Mucosa of gallbladder (tissue), 1 donor: ENCODE measurements at places on chromosomes 3 and 15. TPM values are rescaled to one million over a fixed set of nuclear protein-coding genes. Genes with fewer than 3 reads are reported as not detected.

CNTN3 gene
- total RNA-seq: 10.8 TPM

SLITRK3 gene
- total RNA-seq: 0.26 TPM

BCHE gene
- 4.0 TPM for total RNA-seq

MUSTN1 gene
- total RNA-seq: 4.7 TPM

DNA sequence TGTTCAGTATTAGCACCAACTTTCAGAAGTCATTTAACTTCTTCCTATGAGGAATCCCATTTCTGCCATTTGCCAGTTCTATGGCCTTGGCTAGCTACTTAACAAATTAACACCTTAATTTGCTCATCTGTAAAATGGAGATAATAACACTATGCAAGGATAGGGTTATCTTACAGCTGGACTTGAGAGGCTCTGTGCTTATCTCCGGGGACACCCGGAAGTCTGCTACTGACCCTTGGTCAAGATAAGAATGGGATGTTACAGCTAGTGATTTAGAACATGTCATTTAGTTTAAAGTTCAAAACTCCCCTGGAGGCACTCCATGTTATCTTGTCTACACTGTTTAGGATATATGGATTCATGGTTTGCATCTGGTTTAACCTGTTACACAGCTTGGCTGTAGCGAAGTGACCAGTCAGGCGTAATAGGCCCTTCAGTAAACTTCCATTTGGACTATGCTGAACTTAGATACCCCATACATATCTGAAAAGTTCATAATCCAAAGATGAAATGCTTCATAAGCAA is 156.0 kb upstream of the CD96 start:
- DNase-seq: no peak

DNA sequence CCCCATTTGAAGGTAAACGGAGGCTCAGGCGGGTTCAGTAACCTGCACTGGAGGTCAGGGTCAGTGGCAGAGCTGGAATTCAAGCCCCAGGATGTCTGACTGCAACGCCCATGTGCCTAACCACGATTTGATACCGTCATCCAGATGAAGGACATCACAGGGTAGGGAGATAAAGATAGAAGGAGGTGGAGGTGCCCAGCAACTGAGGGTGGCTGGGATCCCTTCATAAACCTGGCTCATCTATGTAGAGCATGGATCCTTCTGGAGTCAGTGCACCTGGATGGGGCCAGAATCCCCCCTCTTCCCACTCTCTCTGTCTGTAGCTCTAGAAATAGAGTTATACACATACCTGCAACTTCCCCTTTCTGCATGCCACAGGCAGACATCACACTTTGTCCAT is 41.3 kb downstream of the GOLGA8S start:
- DNase-seq: no peak

DNA sequence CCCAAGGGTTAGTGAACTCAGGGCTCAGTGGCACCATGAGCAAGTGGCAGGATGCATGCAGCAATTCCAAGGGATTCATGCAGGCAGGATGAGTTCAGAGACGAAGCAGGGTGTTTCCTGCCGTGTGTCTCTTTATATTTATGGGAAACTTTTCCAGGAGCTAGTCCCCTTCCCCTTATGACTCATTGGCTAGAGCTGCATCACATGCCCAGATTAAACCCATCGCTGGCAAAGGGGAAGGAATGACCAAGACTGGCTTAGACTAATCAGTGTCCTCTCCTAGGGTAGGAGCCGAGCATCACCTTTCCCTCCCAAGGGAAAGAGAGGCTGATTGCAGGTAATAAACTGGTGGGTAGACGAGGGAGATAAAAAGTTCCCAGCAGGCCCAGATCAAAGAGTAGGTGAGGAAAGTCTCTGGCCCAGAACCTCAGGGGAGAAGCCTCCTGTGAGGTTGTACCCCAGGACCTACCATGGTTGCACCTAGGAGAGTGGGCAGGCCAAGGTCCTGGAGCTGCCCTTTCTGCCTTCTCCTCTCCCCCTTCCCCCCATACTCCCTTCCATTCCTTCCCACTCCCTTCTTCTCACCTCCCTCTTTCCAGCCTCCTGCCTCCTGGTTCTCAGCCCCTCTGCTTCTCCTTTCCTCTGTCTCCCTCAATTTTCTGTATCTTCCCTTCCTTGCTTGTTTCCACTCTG is 67.8 kb upstream of the ITGA11 start:
- DNase-seq: no peak

DNA sequence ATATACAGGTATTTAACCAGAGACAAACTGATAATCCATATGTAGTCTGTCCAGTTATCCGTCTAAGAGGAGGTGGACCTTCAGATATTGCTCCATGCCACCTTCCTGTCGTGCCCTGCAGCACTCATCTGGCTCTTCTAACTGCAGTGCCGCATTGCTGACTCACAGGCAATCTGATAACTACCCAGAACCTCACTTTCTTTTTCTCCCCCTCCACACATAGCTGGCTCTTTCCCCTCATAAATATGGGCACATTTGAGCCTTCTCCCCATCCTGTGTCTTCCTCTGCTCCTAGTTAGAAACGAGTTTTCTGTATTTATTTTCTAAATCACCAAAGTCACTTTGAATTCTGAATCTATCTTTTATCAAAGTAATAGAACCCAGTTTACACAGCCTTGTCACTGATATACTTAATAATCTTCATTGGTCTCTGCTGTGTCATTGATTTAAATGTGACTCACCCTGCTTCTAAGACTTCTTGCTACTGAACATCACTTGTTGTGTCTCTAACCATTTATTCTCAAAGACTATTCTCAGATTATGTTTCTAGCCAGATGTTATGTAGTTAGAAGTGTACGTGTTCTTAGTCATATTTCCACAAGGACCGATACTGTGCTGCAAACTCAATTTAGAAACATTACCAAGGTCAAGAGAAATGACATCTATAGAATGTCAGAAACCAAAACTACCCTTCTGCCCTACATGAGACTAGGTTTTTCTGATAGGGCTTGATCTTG is 17.4 kb upstream of the KCNMB2 start:
- peak; percentile 21 for DNase-seq

DNA sequence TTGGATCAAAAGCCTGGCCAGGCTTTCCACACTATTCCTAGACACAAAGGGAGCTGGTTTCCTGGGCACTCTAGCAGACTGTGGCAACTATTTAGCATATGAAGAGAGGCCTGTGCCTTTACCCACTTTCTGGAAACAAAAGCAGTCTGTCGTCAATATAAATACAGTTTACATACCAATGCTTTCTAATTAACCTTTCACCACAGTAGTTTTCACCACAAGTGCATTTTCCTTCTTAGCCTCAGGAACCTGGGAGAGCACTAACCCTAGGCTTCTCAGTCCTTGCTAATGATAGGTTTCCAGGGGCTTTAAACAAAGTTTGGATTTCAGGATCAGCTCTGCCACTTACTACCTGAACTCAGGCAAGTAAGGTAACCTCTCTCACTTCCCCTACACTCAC is 499.1 kb downstream of the MAGI1 start:
- DNase-seq: no peak
